Calu3 (cell line): ENCODE measurements at places on chromosomes 16 and 17. TPM values are rescaled to one million over a fixed set of nuclear protein-coding genes. Genes with fewer than 3 reads are reported as not detected.

CES3 gene
- total RNA-seq, result 0.64 and 2.5 TPM in 2 replicates

- no peak for DNase-seq
- peaks cover 18% of the 10 kb centered on the region for H3K4me1 ChIP-seq
- H3K36me3 ChIP-seq, result peaks cover 46% of the 10 kb centered on the region
These were observed 449 bp downstream of the SMCR8 start for GRCh38 chr17:18315562-18315922.

GRCh38 chr16:9683677-9684076 is 498.6 kb downstream of the GRIN2A start:
- H3K4me3 ChIP-seq, result no peak overlapping the region
- H3K4me1 ChIP-seq, result peaks cover 54% of the 10 kb centered on the region
- no peak for DNase-seq
- H3K36me3 ChIP-seq, result no peaks in the 10 kb centered on the region
- no peaks in the 10 kb centered on the region for H3K27me3 ChIP-seq
- no peak overlapping the region for H3K27ac ChIP-seq

DNA sequence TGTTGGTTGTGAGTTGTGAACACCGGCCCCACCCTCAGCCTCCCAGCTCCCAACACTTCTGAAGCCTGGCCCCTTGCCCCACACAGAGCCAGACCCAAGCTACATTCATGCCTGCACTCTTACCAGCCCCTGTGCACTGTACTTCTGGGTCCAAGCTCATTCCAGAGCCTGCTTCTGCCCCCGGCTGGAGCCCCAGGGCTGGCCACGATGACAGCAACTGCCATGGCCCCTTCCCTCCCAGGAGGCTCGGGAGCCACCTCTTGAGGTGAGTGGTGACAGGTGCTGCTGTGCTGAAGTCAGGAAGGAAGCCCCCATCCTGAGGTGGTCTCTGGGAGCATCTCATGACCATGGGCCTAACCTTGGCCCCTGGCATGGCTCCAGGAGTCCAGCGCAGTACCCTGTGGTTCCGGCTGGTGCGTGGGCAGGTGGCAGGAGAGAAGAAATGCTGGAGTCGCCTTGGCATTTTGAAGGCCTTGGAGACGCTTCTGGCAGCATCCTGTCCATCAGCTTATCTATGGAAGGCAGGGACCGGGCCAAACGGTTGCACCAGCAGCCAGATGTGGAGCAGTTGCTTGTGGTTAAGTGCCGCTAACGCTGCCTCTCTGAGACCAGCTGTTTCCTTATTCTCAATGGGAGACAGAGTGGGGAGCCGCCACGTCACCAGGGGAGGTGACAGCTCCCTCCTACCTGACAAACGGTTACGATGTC is 3.9 kb upstream of the CDT1 start:
- H3K4me3 ChIP-seq, result no peak overlapping the region
- H3K27me3 ChIP-seq, result no peaks in the 10 kb centered on the region
- peaks cover 24% of the 10 kb centered on the region for H3K36me3 ChIP-seq
- no peak overlapping the region for H3K27ac ChIP-seq
- no peak for DNase-seq

MAPT gene
- 1.1 and 1.6 TPM in 2 replicates for total RNA-seq

DNA sequence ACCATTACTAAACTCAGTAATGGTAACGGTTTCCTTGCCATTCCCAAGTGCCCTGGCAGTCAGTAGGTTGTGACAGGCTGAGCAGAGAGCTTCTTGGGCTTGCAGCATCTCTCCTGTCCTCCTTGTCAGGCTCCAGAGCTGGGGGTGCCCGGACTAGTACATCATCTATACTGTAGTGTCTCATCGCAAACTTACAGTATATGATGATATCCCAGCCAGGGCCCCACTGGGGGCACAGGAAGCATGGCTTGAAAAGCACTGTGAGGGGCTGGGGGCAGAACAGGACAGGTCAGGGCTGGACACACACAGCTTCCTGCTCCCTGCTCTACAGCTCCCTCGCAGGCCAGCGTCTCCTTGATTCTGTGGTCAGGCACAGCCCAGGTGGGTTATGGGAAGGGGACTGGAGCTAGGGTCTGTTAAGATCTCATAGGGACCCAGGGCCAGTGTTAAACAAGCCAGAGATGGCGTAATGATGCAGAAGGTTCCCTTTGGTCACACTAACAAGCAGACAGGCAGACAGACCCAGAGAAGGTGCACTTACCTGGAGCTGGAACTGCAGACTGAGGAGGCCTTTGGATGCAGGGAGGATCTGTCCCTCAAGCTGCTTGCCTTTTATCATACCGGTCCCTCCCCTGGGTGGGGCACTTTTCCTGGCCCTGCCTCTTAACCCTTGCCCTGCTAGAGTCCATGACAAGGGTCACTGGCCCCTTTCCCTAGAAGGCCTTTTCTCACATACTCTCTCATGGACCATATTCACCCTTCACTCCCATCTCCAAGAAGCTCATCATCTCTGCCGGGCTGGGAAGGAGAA is 6.8 kb downstream of the ERAL1 start:
- H3K27ac ChIP-seq, result no peak overlapping the region
- DNase-seq, result no peak
- peaks cover 12% of the 10 kb centered on the region for H3K36me3 ChIP-seq
- H3K4me1 ChIP-seq, result peaks cover 6% of the 10 kb centered on the region

GRCh38 chr17:39181303-39181702 is 15.3 kb upstream of the ARL5C start:
- H3K4me1 ChIP-seq, result peaks cover 16% of the 10 kb centered on the region
- no peak overlapping the region for H3K4me3 ChIP-seq
- H3K36me3 ChIP-seq, result peaks cover 32% of the 10 kb centered on the region
- H3K27me3 ChIP-seq, result no peaks in the 10 kb centered on the region
- H3K27ac ChIP-seq, result no peak overlapping the region

- peaks cover 69% of the 10 kb centered on the region for H3K36me3 ChIP-seq
- no peak overlapping the region for H3K4me3 ChIP-seq
- H3K27ac ChIP-seq, result peak overlapping the region; percentile 65
- H3K27me3 ChIP-seq, result no peaks in the 10 kb centered on the region
- peaks cover 37% of the 10 kb centered on the region for H3K4me1 ChIP-seq
- DNase-seq, result no peak
These were observed 33.8 kb upstream of the KPNB1 start for GRCh38 chr17:47615766-47616424.

- H3K36me3 ChIP-seq, result peaks cover 77% of the 10 kb centered on the region
- no peak overlapping the region for H3K4me3 ChIP-seq
- no peaks in the 10 kb centered on the region for H3K27me3 ChIP-seq
- peak overlapping the region; percentile 50 for H3K27ac ChIP-seq
These were observed 944 bp upstream of the WFIKKN1 start for GRCh38 chr16:629833-630248.

DNA sequence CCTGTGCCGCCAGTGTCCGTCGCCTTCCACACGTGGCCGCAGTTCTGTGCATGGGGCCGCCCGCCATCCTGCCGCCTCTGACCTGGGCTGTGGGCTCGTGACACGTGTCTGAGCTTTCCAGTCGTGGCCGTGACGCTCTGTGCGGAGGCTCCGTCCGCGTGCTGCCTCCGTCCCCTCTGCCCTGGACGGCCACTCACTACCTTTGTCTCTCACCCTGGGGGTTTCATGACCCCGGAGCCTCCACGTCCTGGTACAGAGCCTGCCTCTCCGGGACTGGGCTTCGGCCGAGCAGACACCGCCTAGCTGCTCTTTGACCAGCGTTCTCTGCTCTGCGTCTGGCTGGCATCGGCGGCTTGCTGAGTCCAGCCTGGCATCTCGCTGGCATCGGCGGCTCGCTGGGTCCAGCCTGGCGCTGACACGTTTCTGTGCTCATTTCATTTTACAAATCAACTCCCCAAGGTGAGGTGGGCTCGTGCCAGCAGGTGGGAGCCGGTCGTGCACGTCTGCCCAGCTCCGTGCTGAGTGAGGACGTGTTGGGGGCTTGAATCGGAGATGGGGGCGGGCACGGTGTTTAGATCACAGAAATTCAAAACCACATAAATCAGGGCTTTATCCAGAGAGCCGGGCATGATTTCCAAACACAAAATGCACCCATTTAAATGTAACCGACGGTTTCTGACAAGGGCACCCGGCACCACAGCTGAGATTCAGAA is 44.3 kb upstream of the GNG13 start:
- H3K27me3 ChIP-seq, result peaks cover 56% of the 10 kb centered on the region
- no peak overlapping the region for H3K4me3 ChIP-seq
- no peak overlapping the region for H3K27ac ChIP-seq
- peaks cover 10% of the 10 kb centered on the region for H3K36me3 ChIP-seq
- DNase-seq, result no peak

PSME3 gene
- 238 and 265 TPM in 2 replicates for total RNA-seq

BAIAP3 gene
- 2.4 and 7.0 TPM in 2 replicates for total RNA-seq

- no peaks in the 10 kb centered on the region for H3K36me3 ChIP-seq
- peaks cover 47% of the 10 kb centered on the region for H3K27me3 ChIP-seq
- H3K4me3 ChIP-seq, result no peak overlapping the region
- no peak overlapping the region for H3K27ac ChIP-seq
- peaks cover 11% of the 10 kb centered on the region for H3K4me1 ChIP-seq
These were observed 7.0 kb downstream of the PLXDC1 start for GRCh38 chr17:39144416-39144840.

GRCh38 chr16:85722128-85722893 is 28.6 kb downstream of the C16orf74 start:
- H3K36me3 ChIP-seq, result peaks cover 6% of the 10 kb centered on the region
- H3K4me3 ChIP-seq, result no peak overlapping the region
- H3K27me3 ChIP-seq, result peaks cover 14% of the 10 kb centered on the region
- DNase-seq, result no peak
- no peaks in the 10 kb centered on the region for H3K4me1 ChIP-seq
- H3K27ac ChIP-seq, result no peak overlapping the region

DNA sequence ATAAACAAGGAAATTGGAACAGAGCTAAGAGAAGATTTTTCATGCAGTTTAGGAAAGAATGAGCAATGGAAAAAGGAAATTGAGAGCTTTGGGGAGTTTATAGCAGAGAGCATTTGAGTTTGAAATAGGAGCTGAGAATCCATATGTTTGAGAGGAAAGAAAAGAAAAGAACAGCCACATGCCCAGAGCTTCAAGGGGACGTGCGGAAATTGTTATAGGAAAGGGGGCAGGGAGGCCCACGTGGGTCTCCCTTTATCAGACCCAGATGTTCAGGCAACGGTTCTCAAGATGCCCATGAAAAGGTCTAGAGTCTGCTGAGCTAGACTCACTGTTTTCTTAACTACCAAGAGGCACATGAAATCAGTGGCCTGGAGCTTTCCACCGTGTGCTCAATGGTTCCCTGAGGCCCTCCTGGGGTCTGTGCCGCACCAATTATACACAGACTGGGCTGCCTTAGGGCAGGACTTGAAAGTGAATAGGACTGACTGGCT is 31.2 kb downstream of the CHD9 start:
- H3K36me3 ChIP-seq, result no peaks in the 10 kb centered on the region
- no peak overlapping the region for H3K27ac ChIP-seq
- no peak for DNase-seq
